ENCODE measurements at places on chromosomes 3 and 15.

DNA sequence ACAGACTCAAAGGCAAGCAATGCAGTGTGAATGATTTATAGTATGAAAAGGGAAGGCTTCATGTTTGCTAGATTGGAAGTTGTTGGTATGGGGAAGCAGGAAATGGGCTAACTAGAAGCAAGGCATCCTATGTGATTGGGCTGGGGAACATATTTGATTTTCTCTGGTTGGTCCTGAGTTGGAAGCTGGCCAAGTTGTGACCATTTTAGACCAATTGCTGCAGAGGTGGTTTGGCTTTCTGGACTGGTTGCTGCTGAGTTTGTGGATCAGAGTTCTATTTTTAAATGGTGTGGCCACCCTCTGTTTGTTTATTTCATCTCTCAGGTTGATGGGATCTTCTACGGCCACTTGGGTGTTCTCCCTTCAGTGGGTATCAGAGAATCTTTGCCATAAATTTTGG lies 39.7 kb downstream of the NUDT16 start:
- no peak for DNase-seq

GRCh38 chr3:110576960-110577359 lies 494.7 kb upstream of the NECTIN3 start:
- DNase-seq: no peak

GRCh38 chr3:72017311-72017710 lies 232.4 kb upstream of the PROK2 start:
- DNase-seq: no peak

DNA sequence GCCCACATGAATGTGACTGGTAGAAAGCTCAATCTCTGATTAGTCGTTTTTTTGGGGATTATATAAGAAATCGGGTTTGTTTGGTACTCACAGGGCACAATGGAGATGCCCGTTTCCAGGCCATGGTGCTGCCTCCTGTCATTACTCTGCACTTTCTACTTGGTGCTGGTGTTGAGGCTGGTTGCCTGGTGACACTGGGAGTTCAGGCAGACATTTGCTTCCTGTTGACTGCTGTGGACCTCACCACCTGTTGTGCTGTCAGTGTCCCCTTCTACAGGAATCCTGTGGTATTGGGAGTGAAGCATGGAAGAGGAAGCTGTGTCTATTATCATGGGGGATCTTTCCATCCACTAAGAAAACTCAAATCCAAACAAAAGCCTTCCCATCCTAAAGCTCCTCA lies 227.2 kb upstream of the TBL1XR1 start:
- DNase-seq: no peak
